Left hindlimb (tissue), 1 donor: ENCODE measurements at places on chromosomes 7 and 10.

GRCh38 chr10:5540891-5541290, 16.1 kb downstream of the CALML3 start:
- no peak for DNase-seq

- no peak for DNase-seq
Measured at GRCh38 chr7:45597286-45597984, 23.3 kb downstream of the ADCY1 start.

DNA sequence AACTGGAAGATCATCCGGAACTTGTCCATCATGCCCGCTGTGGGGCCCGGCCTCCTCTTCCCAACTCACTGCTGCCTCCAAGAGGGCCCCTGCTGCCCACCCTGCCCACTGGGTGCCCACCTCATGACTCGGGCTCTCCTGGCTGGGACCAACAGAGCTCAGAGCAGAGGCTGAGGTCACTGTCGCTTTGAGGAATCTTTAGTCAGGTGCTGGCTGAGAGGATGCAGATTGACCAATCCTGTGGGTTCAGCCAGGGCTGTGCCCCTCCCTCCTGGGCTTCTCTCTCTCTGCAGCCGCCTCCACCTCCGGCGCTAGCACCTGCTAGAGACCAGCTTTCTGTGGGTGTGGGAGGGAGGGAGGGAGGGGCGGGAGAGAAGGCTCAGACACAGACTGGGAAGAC, at the start of gene CALHM1:
Gene CALHM1, minus strand, starts transcription at position 181 of the 400 bp plus-strand sequence. Its CDS starts 149 bp downstream, at position 32.
- DNase-seq = no peak

DNA sequence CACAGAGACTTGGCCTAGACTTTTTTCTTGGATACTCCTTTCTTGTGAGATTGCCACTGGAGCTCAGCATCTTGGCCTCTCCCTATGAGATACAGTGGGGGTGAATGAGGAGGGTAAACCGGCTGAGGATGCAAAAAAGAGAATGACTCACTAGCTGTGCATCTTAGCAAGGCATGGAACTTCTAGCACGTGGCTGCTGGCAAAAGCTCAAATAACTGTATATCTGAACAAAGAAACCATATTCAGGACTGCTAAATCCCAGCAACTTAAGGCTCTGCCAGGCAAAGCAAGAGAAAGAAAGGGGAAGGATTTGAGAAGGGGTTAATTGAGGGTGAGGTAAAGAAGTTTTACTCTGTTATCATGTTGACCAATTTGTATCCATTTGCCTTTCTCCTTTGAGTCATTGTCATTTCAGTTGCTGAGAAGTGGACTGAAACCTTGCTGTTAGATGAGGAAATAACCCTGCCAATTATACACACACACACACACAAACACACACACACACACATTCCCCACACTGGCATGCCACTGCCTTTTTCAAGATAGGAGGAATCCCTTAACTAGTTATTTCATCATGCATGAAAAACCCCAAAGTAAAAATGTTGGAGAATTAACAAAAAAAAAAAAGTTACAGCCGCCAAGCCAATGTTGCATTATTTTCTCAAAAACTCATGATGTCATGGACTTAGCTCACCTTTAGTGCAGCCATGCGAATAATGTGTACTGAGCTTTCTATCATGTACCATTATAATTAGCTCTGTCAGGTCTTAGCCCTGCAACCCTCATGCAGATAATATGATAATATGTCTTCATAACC, 997.3 kb downstream of the LRMDA start:
- DNase-seq = no peak

DNA sequence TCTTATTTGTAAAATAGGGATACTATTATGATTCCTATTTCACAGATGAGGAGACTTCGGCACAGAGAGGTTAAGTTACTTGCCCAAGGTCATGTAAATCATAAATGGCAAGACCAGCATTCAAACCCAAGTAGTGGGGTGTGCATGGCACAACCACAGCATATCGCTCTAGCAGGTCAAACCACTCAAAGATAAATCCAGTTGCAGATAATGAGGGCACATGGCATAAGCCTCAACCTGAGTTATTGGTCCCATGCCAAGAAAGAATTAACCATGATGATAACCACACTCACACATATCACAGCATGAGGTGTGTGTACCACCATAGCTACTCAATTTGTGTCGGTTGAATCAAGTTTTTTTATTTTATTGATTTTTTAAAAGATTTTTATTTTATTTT, 180.5 kb downstream of the CREB5 start:
- no peak for DNase-seq

DNA sequence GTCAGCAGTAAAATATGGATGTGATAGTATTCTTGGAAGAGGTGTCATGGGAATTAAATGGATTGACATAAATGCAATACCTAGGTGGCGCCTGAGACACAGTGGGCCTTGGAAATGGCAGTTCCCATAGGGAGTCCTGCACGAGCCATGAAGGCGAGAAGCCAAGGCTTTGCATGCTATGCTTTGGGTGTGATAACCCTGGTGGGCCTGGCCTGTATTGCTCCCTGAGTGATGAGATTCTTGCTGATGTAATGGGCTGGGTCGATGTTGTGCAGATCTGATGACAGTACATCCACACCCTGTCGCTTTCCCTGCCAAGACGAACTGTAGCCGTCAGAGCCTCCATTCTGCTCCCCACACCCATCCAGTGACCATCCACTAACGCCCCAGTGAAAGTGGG, 46.4 kb downstream of the CREB5 start:
- DNase-seq = no peak

DNA sequence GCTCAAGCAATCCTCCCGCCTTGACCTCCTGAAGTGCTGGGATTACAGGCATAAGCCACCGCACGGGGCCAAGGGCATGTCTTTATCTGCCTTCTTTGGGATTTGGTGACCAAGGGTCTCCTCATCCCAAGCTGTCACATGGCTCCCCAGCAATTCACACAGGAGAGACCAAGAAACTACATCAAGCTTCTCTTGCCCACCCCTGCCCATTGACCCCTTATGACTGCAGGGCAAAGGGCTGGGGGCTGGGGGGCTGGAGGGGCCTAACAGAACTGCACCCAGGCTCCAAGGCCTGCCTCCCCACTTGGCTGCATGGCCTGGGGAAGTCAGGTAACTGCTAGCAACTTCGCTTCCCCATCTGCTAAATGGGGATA, 137.1 kb downstream of the SH3PXD2A start:
- no peak for DNase-seq

DNA sequence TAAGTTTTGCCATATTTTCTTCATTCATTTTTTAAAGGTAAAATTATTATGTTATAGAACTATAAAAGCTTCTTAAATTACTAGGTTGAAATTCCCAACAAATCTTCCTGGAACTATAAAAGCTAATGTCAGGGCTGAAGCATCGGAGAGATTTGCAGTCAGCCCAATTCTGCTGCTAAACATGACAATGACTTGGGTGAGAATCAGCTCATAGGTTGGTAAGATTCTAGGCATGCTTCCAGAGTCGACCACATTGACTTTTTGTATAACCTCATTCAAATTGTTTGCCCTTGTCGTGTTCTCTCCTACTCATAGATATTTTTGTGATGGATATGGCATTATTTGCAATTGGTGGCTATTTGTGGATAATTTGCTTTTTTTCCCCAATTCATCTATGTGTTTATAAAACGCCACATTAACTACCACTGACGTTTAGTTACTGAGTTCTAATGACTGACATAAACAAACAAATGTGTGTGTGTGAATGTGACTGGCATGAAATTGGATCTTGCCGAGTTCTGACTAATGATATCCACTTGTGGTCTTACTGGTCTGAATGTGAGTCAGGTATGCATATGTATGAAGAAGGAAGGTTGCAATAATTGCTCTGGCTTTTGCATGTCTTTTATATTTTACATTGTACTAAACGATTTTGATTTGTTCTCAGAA, 579.8 kb downstream of the PARD3 start:
- DNase-seq = no peak

DNA sequence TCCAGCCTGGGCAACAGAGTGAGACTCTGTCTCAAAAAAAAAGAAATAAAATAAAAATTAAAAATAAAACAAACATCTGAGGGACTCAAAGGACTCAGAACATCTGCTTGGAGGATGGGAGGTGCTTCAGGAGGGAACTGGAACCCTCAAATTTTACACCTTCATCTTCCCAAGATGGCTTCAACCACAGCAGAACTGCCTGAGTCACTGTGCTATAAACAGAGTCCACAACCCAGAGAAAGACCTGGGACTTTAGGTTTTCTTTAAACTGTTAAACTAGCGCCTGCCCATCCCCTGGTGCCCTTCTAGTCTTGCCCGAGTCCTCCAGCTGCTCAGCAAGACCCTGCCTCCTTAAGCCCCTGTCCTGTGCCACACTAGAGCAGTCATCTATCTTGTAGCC, 40.8 kb downstream of the RGS10 start:
- no peak for DNase-seq

- DNase-seq = no peak
Measured at GRCh38 chr7:94962661-94963060, 55.3 kb downstream of the PPP1R9A start.

DNA sequence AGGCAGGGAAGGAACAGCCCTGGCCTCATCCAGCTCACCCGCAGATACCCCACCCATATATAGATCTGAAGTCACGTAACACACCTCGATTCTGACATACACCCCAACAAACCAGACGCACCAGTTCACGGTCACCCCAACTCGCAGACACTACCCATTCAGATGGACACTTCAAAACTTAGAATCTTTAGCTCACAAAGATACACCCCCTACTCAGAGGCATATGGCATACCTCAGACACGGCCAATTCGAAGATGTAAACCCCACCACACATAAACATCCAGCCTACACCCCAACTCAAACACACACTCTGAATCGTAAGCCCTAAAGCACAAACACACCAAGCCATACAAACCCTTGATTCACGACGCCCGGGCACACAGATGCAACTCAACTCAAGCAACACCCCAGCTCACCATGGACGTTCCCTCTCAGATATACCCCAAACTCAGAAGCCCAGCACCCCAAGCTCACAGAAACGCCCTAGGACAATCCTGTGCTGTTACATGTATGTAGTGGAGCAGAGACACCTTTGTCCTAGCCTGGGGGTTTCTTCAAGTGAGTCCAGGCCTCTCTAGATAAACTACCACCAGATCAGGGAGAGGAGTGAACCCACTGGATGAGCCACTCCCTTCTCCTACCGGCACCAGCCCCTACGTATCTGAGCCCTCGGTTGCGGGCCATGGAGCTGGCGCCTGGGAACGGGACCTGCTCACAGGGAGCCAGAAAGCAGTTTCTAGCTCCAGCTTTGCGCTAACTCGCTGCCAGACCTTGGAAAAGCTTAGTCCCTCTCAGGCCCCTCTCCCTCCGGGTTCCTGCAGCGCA, 8.8 kb downstream of the PSD start:
- DNase-seq = no peak

- DNase-seq = no peak
Measured at GRCh38 chr10:11110539-11110938, 92.9 kb downstream of the CELF2 start.

DNA sequence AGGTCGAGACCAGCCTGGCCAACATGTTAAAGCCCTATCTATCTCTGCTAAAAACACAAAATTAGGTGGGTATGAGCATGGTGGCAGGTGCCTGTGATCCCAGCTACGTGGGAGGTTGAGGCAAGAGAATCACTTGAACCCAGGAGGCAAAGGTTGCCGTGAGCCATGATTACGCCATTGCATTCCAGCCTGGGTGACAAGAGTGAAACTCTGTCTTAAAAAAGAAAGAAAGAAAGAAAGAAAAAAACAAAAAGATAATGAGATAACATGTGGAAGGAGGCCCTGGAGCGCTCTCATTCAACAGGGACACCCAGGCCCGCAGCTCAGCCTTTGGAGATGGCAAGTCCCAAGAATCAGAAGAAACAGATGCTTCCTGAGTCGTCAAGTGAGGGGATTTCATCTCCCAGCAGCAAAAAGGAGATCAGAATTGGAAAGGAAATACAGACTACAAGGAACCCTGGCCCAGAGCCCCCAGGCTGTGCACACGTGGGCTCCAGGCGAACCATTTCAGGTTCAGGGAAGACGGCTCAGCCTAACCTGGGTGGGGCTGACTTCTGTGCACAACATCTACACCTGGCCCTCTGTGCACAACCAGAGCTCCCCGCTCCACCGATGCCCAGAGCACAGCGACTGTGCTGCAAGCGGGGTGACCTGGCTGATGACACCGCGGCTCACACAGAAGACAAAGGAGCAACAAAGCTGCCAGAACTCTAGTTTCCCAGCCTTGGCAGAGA, 33.3 kb downstream of the GNA12 start:
- no peak for DNase-seq

- DNase-seq = no peak
Measured at GRCh38 chr7:50336894-50337703, 32.6 kb downstream of the IKZF1 start.

- DNase-seq = no peak
Measured at GRCh38 chr7:84999450-84999849, 187.4 kb downstream of the SEMA3D start.

GRCh38 chr7:151699147-151699927, 177.6 kb downstream of the PRKAG2 start:
- no peak for DNase-seq

GRCh38 chr7:91344911-91345310, 80.7 kb downstream of the FZD1 start:
- no peak for DNase-seq

- no peak for DNase-seq
Measured at GRCh38 chr10:75122505-75122904, 11.0 kb downstream of the SAMD8 start.

DNA sequence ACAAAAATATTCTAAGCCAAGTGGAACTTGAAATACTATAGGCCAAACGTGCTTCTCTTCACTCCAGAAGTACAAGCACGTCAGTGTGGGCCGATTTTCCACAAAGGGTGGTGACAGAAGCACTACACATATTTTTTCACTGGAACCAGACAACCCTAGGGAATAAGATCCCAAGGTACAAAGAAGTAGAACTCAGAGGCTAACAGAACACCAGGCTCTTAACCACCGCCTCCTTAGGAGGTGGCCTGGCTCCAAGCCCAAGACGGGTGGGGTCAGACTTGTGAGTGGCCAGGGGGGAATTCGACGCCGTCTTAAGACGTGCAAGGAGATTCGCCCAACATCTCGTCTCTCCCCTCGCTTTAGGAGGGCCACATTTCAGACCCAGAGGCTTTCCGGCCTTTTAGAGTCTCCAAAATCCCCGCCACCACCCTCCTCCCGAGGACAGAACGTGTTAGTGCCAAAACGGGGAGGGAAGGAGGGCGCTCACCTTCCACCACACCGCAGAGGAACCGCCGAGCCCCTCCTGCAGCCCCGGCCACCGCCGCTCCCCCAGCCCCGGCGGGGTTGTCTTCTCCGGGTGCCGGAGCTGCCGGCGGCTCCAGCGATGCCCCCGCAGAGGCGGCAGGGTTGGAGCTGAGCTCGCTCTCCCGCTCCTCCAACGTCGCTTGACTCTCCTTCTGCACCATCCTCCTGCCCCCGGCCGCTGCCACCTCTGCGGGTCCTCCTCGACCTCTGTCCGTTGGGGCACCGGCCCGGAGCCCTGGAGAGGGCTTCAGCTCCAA, 716 bp downstream of the OGA start:
- peak; percentile 88 for DNase-seq

DNA sequence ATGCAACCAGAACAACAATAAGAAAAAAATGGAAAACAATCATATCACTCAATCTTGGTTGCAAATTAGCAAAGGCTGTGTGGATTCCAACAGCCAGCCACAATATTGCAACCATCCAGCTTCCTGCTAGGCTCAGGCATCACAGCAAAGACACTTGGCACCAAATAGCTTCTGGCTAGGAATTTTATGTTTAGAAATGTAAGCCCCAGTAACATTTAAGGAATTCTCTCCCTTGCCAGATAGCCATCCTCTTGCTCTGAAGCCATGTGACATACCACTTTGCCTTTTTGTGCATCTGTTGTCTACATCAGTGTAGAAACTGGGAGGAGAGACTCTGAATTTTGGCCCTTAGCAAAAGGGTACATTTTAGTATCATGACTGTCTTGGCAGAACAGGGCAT, 22.2 kb downstream of the MKX start:
- DNase-seq = peak; percentile 43
